Thymus (tissue), 14 donors: ENCODE measurements at places on chromosomes 11 and 22.

DNA sequence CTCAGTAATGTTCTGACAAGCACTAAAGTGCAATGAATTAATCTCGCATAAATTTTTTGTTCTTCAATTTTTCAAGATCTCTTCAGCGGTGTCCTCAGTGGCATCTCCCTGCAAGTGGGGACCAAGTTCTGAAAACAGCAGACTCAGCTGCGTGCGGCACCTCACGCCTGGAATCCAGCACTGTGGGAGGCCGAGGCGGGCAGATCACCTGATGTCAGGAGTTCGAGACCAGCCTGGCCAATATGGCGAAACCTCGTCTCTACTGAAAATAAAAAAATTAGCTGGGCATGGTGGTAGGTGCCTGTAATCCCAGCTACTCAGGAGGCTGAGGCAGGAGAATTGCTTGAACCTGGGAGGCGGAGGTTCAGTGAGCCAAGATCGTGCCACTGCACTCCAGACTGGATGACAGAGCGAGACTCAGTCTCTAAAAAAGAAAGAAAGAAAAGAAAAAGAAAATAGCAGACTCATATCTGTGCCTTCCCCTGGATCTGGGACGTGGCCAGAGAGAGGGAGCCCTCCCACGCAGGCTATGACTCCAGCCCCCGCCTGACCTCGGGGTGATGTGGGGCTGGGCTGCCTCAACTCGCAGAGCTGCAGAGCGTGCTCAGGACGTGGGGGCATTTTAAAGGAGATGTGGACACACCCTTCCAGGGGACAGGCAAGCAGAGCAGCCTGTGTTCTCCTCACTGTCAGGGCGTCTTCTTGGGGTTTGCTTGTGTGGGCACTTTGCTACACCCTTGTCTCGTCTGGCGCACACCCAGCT, 346.6 kb downstream of the BRD1 start:
- DNase-seq: no peak

GRCh38 chr11:12941671-12942070, 67.4 kb upstream of the RASSF10 start:
- no peak for DNase-seq

DNA sequence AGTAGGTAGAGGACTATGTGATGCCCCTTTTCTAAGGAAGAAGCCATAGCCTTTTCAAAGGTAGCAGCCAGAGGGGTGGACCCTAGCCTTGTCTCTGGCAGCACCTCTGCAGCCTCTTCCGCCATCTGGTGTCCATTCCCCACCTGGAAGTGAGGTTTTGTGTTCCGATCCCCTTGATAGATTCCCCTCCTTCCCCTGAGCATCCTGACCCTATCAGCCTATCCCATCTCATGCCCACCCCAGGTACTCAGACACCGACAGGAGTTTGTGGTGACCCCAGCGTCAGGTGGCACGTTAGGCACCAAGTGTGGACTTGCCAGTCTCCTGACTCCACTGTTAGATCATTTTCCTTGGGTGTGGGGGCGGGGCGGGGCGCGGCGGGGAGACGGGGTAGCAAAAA, 398 bp upstream of the FAM89B start:
- DNase-seq: no peak

GRCh38 chr11:82250047-82250446, 483.6 kb downstream of the FAM181B start:
- DNase-seq: no peak

GRCh38 chr11:77776455-77776854, 44.1 kb downstream of the RSF1 start:
- no peak for DNase-seq

DNA sequence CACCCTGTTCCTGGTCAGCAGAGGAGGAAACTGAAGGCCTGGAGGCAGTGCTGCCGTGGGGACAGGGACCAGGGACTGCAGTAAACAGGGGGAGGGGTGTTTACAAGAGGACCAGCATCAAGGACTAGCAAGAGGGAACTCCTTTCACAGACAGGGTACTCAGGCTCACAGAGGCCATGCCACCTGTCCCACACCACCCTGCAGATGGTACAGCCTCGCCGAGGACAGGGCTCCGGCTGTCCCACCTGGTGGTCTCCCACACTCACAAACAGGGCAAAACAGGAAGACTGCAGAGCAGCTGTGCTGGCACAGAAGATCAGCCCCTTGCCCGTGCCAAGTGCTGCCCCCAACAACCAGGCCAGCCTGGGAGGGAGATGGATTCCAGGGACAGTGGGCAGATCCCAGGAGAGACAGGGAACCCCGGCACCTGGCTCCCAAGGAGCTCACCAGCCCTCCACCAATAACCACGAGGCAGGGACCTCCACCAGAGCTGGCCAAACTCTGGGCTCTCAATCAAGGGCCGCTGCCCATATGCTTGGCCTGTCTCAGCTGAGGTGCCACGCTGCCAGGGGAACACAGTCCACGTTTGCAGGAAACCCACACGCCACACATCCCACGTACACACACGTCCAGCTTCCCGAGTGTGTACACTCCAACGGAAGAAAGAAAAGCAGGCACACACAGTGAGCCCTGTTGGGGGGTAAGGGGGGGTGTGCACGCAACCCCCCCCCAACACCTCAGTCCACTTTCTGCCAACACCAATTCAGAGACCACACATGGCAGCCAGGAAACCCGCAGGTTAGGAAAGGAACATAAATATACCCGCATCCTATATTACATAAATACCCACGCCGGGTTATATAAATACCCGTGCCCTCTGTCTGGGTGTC, 2.1 kb downstream of the CSNK1E start:
- DNase-seq: no peak

DNA sequence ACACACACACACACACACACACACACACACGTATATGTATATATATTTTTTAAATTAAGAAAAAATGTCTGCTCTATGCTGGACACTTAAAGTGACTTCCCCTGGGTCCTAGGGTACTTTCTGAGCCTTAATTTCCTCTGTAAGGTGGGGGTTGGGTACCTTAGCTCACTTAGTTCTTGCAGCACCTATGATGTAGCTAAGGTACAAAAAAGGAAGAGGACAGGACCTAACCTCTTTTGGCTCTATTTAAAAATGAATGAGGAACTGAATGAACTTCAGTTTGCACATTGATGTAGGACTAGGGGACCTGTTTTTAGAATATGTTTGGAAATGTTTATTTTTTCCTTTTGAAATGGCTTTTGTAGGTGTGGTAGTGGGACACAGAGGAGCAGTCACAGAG, 11.1 kb downstream of the SREBF2 start:
- DNase-seq: no peak
